ENCODE measurements at places on chromosomes 12 and 14. TPM values are rescaled to one million over a fixed set of nuclear protein-coding genes. Genes with fewer than 3 reads are reported as not detected.

DNA sequence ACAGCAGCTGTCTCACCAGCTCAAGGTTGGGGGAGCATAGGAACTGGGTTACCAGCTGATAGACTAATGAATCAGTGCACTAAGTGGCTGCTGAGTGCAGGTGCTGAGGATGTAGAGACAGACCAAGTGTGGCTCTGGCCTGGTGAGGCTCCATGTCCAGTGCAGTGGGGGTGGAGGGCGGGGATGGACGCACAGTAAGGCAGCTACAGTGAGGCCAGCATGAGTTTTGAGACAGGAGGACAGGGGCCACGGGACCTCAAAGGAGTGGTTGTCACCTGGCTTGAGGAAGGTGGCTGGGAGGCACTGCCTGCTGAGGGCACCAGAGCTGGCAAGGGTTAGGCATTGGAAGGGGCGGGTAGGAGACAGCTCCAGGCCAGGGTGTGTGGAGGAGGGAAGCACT lies 37.0 kb downstream of the SYNE3 start:
- no peak for DNase-seq

Gene LGMN
- 122 TPM for total RNA-seq

Gene SMOC1
- 5.7 TPM for total RNA-seq

Gene SERPINA5
- total RNA-seq = 32.9 TPM

DNA sequence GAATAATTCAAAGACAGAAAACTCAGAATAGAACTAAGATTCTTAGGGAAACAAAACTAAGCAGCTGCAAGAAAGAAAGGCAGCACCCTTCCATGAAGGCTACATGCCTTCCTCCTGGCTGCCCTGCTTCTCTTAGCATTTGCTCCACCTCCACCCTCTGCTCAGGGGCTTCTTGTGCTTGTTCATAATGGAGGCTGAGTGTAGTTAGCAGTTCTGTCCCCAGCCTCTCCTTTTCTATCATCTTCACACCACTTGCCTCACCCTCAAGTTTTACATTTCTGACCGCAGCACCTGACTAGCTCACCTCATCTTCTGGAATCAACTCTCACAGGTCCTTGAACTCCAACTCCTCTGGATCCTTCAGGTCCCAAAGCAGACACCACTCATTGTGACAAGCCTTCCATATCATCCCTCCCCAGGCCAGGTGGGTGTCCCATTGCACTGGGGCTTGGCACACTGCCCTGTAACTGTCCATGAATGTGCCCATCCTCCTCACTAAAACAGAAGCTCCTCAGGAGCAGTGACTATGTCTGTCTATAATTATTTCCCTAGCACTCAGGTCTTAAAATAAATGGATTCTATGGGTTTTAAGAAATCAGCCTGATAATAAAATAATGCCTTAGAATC lies 139.1 kb downstream of the TMTC1 start:
- no peak for DNase-seq

Gene MIPOL1
- total RNA-seq = 12.2 TPM

- no peak for DNase-seq
Measured at GRCh38 chr14:64654246-64654900, 49.9 kb upstream of the PLEKHG3 start.

Gene ABCD2
- total RNA-seq = 48.0 TPM

Gene TSPAN19
- total RNA-seq = not detected
